Left forelimb (tissue), 1 donor: ENCODE measurements at places on chromosomes 7 and 10.
A peak's percentile ranks its signal among the peaks of the same experiment; 100 is the strongest.

- no peak for DNase-seq
Observed at GRCh38 chr10:27138277-27138676, 15.9 kb downstream of the YME1L1 start.

DNA sequence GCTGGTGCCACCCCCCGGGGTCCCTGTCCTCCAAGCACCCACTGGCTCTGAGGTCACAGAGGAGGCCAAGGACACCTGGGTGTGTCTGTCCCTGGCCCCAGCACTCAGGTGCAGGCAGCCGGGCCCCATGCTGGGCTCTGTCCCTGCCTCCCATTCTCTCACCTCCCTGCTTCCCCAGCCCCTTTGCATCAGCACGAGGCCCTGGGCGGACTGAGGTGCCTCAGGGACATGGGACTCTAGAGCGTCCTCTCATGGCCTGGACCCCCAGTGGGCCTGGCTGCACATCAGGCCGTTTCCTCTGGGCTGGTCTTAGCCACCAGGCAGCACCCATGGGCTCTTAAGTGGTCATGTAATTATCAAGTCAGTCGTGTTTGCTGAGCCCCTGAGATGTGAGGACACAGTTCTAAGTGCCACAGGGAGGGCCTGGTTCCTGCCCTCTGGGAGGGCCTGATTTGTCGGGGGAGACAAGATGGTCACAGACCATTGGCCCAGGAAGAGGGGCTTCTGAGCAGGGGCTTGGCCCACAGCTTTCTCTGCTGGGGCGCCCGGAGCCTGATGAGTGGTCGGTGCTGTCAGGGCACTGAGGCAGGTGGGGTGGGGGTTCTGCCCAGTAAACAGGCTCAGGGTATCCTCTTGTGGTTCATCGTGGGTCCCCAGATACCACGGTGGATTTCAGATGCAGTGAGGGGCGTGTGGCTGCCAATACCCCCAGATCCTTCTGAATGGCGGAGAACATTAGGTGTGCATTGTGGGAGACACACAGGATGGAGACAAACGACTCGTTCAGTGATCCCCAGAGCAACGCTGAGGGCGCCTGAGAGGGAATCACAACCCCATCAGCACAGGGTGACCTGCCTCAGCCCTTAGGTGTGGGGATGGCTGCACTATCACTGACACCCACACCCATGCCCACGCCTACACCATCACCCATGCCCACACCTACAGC, 152.5 kb downstream of the WDR37 start:
- peak; percentile 55 for DNase-seq

DNA sequence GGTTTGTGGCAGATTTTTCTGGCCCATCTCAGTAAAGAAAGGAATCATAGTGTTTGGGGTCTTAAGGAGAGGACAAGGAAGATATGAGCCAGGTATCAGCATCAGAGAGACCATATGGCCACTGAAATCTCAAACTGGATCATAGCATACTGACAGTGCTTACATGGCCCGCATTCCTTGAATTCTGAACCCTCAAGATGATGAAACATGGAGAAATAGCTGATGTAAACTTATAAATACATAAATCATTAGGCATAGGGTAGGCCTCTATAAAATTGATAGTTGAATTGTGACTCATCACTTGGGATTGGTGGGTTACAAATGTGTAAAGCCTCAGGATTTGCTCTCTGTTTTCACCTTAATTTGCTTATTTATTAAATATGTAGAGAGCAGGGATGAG, 688.5 kb downstream of the CNTNAP2 start:
- DNase-seq = no peak

DNA sequence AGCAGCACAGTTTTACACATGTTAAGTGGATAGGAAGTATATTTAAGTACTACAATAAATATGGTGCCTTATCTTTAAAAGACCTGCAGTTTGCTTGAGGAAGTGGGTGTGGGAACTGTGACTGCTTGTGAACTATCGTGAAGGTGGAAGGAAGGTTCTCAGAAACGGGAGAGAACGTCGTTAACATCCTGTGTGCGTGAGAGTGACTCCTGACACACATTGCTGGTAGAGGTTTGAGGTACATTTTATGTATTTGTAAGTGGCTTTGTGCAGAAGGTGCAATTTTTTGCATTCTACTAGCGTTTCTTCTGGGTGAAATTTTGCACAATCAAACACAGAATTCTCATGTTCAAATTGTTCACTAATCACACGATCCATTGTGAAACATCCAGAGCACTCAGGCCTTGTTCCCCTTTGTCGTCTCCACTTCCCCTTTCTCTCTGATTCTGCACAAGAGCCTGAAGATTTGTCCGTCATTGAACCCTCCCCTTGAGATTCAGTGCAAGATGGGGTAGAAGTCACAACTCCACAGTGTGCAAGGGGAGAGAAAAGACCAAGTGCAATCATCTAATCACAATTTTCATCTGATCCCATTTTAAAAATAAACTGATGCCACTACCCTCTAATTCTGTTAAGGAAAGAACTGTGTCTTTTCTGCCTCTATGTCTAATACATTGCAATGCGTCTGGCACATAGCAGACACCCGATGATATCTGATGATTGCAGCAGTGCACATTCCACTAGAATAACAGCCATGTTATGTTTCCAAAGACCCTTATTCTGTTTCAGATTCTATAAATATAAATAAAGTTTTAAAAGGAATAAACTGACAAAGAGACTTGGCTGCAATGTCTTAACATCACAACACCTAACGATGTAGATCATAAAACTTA, 279.9 kb downstream of the NEBL start:
- no peak for DNase-seq

GRCh38 chr10:107423903-107424302, 259.4 kb upstream of the SORCS1 start:
- DNase-seq = no peak
